Coronary artery (tissue), 2 donors: ENCODE measurements at places on chromosomes 4 and X.
A peak's percentile ranks its signal among the peaks of the same experiment; 100 is the strongest.

GRCh38 chr4:152258804-152259708 lies 276.8 kb downstream of the FBXW7 start:
- DNase-seq, result no peak

GRCh38 chr4:7865533-7865932 lies 74.1 kb downstream of the AFAP1 start:
- no peak for DNase-seq

GRCh38 chr4:83107631-83108030 lies 6.9 kb downstream of the PLAC8 start:
- no peak for DNase-seq

- no peak for DNase-seq
Measured at GRCh38 chr4:147776716-147777115, 44.8 kb downstream of the ARHGAP10 start.

- DNase-seq, result no peak
Measured at GRCh38 chr4:23959396-23960148, 69.7 kb upstream of the PPARGC1A start.

DNA sequence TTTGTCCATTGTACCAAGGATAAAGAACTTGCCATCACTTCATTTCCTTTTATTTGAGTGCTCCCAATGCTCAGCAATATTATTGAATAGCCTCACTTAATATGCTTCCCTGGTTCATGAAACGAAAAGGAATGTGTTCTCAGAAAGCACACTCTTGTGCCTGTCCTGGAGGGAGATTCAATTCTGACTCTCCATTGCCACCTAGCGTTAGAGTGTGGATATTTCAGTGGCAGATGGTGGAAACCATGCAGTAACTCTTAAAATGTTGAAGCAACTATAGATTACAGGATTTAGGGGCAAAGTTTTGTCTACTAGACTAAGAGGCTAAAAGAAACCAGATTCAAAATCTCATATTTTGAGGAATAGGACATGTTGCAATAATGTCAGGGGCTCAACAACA lies 36.0 kb downstream of the GAB3 start:
- DNase-seq, result no peak

- DNase-seq, result no peak
Measured at GRCh38 chrX:54093571-54093970, 49.3 kb upstream of the PHF8 start.

DNA sequence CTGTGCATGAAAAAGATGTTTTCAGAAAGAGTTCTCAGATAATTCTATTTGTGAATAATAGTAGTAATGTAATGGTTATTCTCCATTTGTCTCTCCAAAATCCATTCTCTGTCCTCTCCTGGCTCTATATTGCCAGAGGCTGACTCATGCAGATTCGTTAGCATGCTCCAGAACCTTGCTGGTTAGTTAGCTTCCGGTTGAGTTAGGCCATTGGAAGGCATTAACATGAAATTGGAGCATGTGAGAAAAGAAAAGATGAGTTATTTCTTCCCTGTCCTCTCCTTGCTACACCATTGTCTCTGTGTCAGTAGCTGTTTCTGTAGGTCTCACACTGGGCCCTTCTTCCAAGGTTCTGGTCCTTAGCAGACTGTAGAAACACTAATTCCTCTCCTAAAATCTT lies 23.5 kb upstream of the PRDM8 start:
- DNase-seq, result no peak

- DNase-seq, result no peak
Measured at GRCh38 chr4:21535898-21536297, 412.7 kb downstream of the KCNIP4 start.

GRCh38 chr4:70842761-70843435 lies 3.2 kb upstream of the GRSF1 start:
- no peak for DNase-seq

DNA sequence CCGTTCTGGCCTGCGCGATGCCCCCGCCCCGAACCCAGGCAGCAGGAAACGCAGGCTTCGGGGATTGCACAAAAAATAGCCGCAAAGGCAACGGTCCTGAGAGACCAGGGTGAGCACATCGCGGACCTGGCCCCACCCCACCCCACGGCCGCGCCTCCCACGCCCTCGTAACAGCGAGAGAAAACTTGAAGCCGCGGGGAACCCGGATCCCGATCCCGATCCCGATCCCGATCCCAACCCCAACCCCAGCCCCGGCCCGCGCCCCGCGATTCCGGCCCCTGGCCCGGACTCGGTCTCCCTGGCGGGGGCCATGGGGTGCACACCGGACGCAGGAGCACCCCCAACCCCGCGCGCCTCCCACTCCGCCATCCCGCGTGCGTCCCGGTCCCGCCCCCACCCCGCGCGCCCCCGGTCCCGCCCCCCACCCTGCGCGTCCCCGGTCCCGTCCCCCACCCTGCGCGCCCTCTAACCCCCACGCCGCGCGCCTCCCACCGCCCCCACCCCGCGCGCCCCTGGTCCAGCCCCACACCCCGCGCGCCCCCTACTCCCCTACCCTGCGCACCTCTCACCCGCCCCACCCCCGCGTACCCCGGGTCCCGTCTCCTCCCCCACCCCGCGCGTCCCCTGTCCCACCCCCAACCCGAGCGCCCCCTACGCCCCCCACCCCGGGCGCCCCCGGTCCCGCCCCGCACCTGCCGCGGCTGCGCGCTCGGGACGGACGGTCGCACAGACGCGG lies 29.0 kb downstream of the NOP14 start:
- peak; percentile 88 for DNase-seq

DNA sequence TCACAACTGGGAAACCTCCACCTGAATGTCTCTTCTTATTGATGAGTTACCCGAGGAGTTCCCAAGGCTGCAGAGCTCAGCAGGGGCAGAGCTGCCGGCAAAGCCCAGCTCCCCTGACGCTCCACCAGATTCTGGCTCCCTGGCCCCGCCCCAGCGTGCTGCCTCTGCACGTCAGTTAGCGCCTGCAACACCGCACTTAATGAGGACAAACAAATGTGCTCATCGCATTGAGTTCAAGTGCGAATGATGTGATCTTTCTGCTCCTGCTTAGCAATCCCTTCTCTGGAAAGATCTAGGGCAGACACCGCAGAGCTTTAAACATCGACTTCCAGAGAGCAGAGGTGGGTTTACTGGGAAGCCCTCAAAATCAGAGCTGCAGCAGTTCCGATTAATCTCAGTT lies 55.5 kb upstream of the FBXW7 start:
- DNase-seq, result no peak

DNA sequence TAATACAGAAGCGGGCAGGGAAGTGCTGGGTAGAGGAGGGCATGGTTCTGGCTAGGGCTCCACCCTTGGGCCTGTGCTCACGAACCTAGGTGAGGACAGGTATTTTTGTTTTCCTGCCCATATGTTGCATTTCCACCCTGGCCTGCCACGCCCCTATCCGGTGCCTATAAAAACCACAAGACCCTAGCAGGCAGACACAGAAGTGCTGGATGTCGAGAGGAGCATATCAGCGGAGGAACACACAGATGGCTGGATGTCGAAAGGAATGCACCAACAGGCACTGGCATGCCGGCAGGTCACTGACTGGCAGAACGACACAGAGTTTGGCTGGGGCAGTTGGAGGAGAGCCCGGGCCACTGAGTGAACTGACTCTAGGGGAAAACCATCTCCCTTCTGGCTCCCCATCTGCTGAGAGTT lies 316.6 kb upstream of the BOD1L1 start:
- no peak for DNase-seq

DNA sequence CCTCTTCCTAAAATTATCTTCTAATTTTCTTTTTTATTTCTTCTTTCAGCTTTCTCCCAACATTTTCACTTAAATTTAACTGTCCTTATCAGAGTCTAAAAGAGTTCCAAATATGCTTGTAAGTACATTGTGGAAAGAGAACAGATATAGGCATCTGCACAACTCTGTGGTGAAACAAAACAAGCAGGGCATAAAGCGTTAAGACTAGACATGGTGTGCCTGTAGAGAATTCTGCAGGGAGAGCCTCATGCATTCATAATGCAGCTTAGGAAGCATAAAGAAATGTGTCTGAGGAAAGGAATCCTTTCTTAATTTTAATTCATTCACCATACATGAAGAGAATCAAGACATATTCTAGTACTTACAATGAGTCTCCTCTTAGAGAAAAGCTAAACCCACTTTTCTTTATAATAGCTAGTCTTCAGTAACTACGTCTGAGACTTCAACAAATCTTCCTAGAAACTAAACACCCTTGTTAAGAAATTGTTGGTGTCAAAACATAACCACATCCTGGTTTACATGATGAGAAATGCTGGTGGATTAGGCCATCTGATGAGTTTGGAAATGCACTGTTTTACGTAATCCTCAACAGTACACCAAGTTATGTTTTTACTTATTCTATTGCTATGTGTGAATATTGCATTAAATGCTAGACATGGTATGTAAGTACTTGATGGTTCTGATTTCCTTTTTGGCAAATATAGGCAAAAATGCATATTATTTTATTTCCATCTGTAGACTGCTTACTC lies 307.8 kb upstream of the GIMD1 start:
- no peak for DNase-seq

DNA sequence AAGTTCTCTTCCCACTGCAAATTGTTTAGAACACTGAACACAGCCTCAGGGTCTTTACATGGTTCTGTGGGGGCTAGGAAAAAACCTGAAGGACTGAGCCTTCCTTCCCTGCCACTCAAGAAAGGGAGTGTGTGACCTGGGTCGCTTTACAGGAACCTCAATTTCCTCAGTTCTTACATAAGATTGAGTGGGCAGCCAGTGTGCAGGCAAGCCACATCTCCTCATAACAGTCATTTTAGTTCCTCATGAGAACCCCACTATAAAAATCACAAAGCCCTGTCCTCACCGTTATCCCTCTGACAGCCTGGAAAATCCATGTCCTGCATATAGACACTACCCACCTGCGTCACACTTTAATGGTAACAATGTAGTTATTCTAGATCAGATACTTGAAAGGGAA lies 2.1 kb upstream of the ETDC start:
- no peak for DNase-seq

DNA sequence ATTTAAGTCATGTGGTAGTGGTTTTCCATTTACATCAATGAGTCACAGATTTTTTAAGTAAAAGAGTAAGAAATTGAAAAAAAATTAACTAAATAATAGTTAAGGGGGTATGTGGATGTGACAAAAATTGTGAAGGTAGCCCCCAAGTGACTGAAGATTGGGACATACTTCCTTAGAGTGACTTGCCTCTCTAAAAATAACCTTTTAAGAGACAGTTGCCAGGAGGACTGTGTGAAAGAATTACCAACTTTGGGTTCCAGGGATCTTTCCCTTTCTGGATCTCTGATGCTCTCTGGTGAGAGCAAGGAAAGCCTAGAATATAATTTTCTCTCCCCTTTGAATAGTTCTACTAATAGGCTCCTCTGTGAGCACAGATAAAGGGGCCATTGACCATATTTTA lies 42.7 kb downstream of the NHSL2 start:
- DNase-seq, result no peak

GRCh38 chr4:13763707-13764106 lies 136.2 kb upstream of the BOD1L1 start:
- no peak for DNase-seq

DNA sequence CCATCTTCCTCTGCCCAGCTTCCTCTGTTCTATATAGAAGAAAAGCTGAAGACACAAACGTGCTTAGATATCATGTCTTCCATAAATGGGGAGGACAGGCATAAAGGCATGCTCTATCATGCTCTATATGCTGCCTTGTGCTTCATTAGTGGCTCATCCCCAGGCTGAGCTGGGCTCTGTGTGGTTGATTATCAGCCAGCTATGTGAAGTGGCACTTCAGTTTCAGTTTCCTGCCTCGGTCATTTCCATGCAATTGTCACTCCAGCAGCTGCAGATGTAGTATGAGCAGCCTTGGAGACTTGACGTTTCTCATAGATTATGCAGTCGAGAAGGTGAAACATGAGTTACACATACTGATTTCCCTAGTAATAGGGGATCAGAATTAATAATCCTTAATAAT lies 106.2 kb downstream of the SYTL5 start:
- no peak for DNase-seq

DNA sequence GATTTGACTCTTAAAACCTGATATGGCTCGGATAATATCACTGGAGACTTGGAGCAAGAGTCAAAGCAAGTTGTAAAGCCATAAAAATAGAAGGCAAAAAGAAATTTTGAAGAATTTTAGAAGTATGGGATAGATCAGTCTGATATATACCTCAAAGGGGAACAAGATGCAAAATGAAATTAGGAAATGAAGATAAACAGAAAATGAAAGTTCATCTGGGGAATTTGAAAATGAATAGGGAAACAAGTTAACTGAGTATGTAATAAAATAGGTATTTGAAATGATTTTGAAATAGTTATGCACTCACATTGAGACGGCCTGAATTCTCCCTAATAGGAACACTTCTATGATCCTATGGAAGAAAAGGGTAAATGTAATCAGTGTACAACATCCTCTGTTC lies 5.7 kb downstream of the CYP2U1 start:
- no peak for DNase-seq

GRCh38 chr4:61397174-61397573 lies 197.0 kb downstream of the ADGRL3 start:
- no peak for DNase-seq

DNA sequence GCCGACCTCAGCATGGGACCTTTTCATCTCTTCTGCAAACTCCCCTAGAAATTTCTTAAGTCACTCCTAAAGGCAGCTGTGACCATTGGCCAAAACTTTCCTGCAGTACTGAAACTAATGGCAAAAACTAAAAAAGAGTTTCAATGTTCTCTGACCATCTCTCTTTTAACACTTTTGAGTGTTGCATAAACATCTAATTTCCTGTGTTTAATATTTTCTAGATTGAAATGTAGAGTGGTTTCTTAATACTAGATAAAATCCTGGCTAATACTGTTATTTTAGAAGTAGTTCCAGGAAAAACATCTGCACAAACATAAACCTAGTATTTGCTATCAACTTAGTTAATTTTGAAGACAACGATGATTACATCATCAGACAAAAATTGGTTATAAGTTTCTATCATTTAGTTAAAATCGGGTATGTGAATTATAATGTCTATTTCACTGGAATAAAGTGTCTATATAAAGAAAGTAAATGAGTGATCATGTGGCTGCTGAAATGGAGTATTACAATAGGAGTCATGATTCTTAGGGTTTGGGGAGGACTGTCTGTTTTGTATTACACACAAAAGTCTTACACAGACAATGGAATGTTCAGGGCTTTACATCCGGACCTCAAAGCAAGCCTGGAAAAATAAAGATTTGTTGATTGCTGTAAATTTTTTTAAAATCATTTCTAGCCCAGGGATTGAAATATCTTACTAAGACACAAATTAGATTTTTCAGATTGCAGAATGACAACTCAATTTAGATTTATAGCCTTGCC lies 1323.4 kb downstream of the C4orf33 start:
- no peak for DNase-seq

DNA sequence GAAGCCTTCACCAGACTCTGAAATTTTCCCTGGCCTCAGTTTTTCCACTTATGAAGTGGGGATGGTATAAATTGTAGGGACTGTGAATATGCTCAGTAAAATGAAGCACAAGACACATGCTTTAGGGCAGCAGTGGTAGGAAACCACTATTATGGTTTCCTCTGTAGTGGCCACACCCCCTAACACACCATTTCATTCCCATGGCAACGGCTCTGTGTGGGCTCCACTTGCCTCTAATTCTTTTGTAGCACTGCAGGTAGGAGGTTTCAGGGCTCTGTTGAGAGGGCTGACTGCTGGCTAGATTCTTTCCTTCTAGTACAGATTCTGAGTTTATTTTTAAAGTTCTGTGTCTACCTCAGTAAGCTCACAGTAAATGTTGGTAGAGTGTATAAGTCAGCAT lies 3.5 kb upstream of the VMA21 start:
- no peak for DNase-seq
